ENCODE measurements at places on chromosomes 3 and 15.

DNA sequence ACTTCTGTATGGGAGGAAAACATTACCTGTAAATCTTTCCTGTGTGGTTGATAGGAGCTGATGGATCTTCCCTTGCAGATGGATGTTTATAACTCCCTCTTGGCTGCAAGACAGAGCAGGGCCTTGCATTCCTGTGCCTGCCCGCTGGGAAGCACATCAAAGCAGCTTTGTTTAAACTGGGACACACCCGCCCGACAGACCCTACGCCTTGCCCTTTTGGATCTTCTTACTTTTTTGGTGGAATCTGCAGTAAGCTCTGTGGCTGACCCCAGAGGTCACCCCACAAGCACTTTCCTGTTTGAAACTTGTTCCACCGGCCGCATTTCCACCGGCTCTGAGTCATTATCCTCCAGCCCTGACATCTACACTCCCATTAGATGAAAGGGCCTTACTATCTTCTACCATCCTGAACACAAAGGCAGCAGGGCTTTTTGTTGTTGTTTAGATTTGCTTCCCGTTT, 244.1 kb upstream of the STT3B start:
- DNase-seq = peak; percentile 9

DNA sequence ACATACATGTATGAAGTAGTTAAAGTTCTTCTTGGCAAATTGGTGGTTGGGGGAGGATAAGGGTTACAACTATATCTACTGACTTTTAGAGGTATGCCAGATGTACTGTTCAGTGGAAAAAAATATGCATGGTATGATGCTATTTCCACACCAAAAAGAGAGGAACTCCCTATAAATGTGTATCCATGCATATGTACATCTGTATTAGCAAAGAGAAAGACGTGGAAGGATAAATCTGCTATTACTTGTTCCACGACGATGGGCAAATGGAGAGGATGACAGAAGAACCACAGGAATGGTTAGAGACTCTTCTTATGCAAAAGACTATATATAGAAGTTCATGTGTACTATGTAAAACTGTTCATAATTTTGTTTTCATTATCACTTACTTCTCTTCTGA, 197.6 kb downstream of the RORA start:
- no peak for DNase-seq

DNA sequence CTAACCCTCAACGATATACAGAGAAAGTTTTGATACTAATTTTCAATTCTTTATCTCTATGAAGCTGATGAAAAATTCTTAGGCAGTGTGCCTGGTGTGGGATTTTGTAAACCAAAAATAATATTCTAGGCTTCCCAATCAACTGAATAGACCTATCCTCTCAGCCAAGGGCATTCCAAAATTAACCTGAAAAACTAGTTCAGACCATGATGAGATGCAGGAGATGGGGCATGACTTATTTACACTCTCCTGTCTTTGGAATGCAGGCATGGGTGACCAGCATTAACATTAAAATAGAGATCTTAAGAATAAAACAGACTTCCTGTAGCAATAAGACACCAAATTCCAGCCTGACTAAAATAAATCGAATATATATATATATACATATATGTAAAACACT, 7.8 kb upstream of the LPCAT4 start:
- no peak for DNase-seq

DNA sequence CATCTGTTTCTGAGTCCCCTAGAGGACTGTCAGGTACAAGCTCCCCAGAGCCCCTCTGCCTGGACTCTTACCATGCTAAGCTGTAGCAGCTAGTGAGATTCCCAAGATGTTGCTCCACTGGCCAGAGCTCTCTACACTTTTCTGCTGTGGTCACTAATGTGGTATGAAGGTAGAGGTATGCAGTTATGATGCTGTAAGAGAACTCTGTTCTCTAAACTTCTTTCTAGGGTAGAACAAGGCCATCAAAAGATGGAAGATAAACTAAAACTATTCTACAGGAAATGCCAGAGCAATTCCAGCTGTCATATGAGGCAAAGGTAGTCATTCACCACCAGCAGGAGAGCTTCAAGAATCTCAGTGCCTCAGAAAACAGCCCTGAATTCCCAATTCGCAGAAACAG, 517.4 kb upstream of the ARRDC4 start:
- no peak for DNase-seq

- DNase-seq = no peak
These were observed 69.2 kb upstream of the DCP1A start for GRCh38 chr3:53416530-53416929.

DNA sequence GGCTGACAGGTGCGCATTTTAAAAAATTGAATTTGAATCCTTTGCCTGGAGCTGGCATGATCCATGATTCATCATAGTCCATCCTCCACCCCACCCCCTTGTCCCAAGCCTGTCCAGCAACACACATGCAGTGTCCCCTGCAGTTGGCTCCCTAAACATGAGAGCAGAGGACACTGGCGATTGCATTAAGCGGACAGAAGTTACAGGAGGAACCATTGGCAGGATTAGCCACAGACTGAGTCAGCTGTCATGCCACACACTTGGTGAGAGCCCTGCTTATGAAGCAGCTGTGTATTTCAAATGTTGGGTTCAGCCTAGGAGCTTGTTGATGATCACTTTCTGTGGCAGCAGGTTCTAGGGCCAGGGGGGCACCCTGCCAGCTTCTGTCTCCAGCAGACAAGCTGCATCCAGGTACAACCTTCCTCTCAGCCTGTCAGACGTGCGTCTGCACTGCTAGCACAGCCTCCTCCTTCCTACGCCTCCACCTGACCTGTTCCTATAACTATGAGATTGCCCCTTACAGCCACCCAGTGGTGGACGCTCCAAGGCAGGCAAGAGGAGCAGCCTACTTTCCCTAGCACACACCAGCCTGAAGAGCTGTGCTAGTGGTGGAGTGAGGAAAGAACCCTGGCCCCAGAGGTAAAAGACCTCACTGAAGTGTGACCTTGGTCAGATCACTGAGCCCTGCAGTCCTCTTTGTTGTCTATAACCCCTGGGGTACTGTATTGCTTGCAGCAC, 121.9 kb downstream of the SLCO3A1 start:
- no peak for DNase-seq

DNA sequence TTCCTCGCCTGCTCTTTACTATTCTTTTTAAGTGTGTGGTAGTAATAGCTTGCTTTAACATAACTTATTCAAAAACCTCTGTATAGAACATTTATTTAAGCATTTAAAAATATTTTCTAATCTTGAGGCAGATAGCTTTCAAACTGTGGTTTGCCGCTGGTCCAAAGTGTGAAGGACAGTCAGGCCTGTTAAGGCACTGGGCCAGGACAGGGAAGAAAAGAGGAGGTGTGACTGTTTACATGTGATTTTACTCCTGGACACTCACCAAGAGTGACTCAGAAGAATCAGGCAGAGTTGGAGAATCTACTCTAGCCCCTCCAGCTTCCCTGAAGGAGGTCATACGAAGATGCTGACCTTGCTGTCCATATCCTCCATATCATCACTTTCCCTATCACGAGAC, 44.7 kb downstream of the CEP152 start:
- no peak for DNase-seq

DNA sequence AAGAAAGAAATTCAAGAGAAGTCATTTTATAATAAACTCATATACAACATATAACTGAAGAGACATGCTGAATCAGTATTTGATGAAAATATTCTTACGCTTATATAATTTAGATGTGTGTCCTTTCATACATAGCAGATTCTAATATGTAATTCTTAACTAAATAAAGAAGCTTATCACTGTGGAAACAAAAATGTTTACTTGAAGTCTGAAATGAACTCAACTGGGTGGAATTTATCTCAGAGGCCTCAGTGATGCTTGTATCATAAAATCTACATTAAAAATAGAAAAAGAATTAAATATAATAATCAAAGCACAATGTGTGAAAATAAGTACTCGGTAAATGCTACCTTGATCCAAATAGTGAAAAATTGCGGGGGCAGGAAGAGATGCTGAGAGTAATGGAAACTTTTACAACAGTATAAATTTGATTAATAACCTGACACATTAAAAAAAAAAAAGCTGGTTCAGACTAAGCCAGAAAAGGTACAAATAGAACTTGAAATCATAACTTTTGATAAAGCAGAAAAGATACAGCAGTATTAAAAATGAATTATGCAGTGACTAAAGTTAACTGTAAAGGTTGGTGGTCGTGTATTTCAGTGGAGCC, 12.0 kb upstream of the CBLB start:
- no peak for DNase-seq

DNA sequence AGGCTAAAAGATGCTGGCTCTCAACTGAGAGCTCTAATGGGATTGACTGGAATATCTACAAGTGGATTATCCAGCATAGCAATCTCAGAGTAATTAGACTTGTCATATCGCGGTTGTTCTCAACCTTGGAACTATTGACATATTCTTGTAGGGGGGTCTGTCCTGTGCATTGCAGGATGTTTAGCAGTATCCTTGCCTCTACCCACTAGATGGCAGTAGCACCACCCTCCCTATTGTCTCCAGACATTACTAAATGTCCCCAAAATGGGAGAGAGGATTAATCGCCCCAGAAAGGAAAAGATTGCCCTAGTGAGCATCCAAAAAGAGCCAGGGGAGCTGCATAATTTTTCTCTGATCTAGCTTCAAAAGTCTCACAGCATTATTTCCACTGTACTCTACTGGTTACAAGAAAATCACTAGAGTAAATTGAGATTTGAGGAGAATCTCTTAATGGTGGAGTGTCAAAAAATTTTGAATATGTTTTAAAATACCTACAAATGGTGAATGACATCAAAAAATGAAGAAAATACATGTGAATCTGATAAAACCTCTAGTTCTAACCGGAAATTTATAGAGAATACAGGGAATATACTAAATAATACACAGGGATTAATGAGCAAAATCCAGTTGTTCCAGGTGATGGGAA, 388.2 kb upstream of the AGTR1 start:
- no peak for DNase-seq

DNA sequence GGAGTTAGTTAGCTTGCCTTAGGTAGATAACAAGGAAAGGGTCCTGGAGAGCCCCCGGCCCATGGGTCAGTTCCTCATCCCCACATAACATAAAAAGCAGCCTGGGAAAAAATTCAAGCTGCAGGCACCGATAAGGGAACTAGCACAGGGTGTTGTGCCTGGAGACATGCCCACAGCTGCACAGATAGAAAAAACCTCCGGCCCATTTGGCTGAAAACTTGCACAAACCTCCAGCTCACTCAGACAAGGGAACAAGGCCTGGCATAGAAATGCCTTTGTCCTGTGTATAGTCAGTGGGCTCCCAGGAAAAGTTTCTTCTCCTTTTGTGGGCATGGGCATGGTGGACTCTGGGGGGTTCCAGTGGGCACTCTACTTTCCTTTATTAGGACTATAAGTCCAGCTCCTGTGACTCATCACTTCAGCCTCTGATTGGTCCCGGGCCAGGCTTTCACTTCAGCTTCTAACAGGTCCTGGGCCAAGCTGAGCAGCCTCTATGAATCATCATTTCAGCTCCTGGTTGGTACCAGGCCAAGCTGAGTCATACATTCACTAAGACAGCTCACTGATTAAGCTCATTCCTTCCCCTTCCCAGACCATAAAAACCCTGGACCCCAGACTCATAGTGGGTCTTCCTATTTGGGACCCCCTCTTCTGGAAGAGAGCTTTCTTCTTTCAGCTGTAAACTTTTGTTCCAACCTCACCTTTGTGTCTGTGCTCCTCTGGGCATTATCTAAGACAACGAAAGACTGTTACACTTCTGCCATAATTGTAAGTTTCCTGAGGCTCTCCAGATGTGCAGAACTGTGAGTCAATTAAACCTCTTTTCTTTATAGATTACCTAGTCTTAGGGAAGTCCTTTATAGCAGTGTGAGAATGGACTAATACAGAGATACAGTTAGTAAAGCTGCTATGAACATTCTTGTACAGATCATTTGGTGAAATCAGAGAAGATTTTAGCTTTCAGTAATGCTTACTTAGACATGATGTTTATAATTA, 348.0 kb upstream of the DPPA4 start:
- DNase-seq = no peak

GRCh38 chr15:85615930-85616329, 178.8 kb downstream of the KLHL25 start:
- no peak for DNase-seq

Data from stimulated activated CD8-positive, alpha-beta memory T cell treated with anti-CD3 and anti-CD28 coated beads, Interleukin-4, amount 100 ng/mL, for 1 hour (primary cell).